MV-4-11 (cell line): ENCODE measurements at places on chromosomes 3 and 15.

- DNase-seq: no peak
Observed at GRCh38 chr3:114635878-114636277, 342.1 kb downstream of the TIGIT start.

- DNase-seq: peak; percentile 3
Observed at GRCh38 chr3:78887547-78888011, 880.2 kb downstream of the ROBO1 start.

GRCh38 chr3:131957511-131957910, 77.3 kb downstream of the CPNE4 start:
- no peak for DNase-seq

DNA sequence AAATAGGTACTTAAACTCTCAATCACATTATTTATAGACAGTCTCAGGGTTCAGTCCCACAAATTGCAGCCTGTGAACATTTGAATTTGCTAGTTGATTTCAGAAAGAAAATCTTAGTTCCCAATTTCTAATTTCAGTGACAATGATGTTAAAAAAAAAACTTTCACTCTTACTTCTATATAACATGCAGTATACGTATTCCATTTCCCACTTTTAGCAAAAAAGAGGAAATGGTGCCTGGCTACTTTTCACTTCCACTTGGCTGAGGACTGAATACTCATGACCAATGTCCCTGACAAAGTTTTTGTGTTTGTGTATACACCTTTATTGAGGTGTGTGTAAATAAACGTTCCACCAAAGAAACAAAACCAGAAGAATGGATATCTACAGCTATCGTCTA, 32.1 kb upstream of the XCR1 start:
- DNase-seq: peak; percentile 93

DNA sequence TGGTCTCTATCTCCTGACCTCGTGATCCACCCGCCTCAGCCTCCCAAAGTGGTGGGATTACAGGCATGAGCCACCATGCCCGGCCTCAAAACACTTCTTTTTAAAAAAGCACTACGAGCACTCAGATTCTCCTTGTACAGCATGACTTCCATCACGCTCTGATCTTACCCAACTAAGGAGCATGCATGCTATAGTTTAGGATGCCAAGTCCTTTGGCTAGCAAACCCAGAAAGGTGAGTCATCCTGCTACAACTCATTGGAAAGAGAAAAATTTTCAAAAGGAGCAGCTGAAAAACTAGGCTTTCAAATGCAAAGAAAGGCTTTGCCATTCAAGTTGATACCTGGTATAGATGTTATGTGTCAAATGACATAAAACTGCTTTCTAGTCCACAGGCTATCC, 70.3 kb upstream of the PRICKLE2 start:
- no peak for DNase-seq

- no peak for DNase-seq
Observed at GRCh38 chr3:194203482-194204041, 67.6 kb downstream of the HES1 start.

DNA sequence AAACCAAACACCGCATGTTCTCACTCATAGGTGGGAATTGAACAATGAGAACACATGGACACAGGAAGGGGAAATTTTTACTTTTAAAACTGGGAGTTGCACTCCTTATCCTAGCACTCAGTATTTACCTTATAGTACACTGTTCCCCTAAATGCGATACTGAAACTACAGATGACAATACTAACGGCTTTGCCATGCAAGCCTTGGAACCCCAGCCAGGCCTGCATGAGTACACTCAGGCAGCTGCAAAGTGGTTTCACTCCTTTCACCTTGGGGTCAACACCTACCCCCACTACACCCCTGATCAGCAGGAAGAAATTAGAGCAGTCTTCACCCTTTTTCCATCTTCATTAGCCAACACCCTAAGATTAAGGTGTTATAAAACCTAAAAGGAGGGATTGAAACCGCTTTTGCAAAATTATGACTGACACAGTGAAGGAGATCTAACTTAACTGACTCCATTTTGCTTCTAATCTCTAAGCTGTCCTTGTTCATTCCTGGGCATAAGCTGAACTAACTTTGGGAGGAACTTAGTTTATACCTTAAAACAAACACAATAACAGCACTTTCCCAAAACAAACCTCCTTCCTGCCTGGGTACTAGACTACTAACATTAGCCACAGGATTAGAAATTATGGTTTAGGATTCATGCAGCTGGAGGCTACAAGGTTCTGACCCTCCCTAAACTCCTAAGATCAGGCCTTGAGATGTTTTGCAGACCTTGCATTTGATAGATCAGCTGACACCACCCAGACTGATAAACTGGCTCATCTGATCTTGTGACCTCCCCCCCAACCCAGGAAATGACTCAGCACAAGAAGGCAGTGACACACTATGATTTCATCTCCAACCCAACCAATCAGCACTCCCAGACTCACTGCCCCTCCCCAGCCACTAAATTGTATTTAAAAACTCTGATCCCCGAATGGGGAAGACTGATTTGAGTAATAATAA, 452.1 kb upstream of the PPP2R3A start:
- DNase-seq: peak; percentile 20

GRCh38 chr3:23877329-23877980, 39.3 kb downstream of the NKIRAS1 start:
- peak; percentile 93 for DNase-seq

DNA sequence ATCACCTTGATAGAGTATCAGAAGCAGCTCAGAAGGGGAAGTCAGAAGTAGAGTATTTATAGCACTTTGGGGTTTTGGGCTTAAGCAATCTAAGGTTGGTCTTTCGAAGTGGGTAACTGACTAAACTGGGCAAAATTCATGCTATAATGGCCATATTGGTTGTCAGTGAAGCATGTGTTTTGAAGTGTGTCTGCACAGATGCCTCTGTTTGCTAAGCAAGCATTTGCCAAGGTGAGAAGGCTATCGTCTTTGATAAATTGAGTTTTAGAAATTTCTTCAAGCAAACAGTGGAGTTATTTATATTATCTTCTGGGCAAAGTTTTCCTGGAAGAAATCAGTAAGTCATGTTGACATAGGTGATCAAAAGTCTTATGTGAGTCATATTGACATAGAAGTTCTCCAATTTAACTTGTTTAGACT, 412.8 kb upstream of the TGFBR2 start:
- DNase-seq: peak; percentile 79

GRCh38 chr3:114518206-114518808, 224.5 kb downstream of the TIGIT start:
- no peak for DNase-seq

GRCh38 chr3:63933459-63933858, 21.3 kb upstream of the SCAANT1 start:
- peak; percentile 85 for DNase-seq

- DNase-seq: peak; percentile 36
Observed at GRCh38 chr15:26260517-26261133, 397.5 kb upstream of the ATP10A start.

- DNase-seq: no peak
Observed at GRCh38 chr15:60074181-60074885, 70.2 kb downstream of the FOXB1 start.

DNA sequence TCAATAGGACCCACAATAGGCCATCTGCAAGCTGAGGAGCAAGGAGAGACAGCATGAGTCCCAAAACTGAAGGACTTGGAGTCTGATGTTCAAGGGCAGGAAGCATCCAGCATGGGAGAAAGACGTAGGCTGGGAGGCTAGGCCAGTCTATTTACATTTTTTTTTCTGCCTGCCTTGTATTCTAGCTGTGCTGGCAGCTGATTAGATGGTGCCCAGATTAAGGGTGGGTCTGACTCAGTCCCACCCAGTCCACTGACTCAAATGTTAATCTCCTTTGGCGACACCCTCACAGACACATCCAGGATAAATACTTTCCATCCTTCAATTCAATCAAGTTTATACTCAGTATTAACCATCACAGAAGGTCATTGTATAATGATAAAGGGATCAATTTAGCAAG, 15.9 kb upstream of the PIAS1 start:
- no peak for DNase-seq

DNA sequence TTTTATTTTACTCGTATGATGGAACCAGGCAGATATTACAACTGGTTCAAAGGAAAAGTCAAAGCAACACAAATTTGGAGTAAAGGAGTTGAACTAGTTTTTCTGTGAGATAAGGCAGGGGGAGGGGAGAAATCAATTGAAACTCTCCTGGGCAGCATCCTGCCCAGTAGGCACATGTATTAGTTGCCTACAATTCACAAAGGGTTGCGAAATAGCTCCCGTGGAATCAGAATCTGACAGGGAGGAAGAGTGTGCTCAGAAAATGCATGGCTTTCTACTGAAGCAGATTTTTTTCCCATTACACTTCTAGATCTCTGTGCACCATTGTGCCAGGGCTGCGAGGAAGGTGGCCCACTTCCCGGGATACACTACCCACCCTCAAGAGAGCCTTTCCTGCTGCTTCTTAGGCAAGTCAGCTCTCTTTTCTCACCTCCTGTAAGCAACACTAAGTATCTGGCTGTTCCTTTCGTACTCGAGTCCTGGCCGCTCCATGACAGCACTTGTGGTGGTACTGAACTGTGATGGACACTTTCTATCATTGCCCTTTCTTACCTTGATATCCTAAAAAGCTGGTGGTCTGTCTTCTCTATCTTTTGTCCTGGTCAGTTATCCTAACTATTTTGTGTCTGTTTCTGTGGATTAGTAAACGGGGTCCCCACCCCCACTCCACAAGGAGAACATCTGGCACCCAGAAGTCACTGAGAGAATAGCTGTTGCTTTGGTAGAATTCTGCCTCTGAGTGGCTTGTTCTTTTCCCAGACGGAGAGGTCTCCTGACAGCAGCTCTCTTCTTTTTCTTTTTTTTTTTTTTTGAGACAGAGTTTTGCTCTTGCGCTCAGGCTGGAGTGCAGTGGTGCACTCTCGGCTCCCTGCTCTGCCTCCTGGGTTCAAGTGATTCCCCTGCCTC, 74.8 kb downstream of the RPL39L start:
- peak; percentile 65 for DNase-seq

- peak; percentile 24 for DNase-seq
Observed at GRCh38 chr3:188348435-188349244, 194.7 kb downstream of the LPP start.

DNA sequence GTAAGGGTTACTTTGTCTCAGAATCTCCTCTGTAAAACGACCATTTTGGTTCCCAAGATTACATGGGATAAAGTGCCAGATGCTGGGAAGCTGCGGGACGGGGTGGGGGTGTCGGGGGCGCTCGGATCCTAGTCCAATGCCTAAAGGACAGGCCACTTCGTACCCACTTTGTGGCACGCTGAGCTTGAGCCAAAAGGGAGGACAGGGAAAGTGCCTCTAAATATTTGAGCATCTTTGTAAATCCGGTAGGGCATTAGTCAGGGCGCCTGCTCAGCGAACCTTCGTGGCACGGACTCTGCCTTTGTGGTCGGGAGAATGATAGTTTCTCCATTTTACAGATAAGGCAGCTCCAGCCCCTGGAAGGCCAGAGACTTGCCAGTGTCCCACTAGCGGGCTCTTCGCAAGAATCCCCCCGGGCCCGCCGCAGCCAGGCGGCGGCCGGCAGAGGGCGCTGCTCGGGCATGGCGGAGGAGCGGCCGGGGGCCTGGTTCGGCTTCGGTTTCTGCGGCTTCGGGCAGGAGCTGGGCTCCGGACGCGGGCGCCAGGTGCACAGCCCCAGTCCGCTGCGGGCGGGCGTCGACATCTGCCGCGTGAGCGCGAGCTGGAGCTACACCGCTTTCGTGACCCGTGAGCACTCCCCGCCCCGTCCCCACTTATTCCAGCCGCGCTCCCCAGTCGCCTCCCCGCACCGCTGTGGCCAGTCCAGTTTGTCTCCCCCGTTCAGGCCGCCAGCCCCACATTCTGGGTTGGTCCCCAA, 1.8 kb downstream of the RCCD1 start:
- no peak for DNase-seq

- DNase-seq: peak; percentile 88
Observed at GRCh38 chr15:84595660-84596059, 5.1 kb upstream of the ZSCAN2 start.

GRCh38 chr3:168121184-168122017, 25.7 kb upstream of the GOLIM4 start:
- DNase-seq: peak; percentile 21

DNA sequence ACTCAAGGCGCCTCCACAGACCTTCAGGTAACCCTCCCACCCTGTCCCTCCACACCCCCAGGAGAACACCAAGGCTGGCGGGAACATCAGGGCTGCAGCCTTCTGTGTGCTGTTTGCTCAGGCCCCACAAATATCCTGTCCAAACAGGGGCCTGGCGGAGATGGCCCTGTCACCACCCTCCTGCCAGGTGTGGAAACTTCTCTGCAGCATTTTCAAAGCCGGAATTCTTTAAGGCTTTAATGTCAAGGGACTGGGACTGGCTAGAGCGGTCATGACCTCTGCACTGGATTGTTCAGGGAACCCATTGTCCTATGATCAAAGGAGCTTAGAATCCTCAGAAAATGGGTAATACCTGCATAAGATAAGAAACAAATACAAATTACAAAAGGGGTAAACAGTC, 46.6 kb downstream of the FBLN2 start:
- no peak for DNase-seq

- no peak for DNase-seq
Observed at GRCh38 chr15:42344763-42345162, 14.5 kb upstream of the CAPN3 start.

- no peak for DNase-seq
Observed at GRCh38 chr3:20558161-20558560, 372.2 kb upstream of the SGO1 start.

GRCh38 chr3:77303955-77304699, 264.2 kb downstream of the ROBO2 start:
- no peak for DNase-seq

- peak; percentile 9 for DNase-seq
Observed at GRCh38 chr15:89356634-89357298, 22.1 kb upstream of the POLG start.

GRCh38 chr3:112759681-112760080, 87.0 kb downstream of the CD200R1L start:
- no peak for DNase-seq

DNA sequence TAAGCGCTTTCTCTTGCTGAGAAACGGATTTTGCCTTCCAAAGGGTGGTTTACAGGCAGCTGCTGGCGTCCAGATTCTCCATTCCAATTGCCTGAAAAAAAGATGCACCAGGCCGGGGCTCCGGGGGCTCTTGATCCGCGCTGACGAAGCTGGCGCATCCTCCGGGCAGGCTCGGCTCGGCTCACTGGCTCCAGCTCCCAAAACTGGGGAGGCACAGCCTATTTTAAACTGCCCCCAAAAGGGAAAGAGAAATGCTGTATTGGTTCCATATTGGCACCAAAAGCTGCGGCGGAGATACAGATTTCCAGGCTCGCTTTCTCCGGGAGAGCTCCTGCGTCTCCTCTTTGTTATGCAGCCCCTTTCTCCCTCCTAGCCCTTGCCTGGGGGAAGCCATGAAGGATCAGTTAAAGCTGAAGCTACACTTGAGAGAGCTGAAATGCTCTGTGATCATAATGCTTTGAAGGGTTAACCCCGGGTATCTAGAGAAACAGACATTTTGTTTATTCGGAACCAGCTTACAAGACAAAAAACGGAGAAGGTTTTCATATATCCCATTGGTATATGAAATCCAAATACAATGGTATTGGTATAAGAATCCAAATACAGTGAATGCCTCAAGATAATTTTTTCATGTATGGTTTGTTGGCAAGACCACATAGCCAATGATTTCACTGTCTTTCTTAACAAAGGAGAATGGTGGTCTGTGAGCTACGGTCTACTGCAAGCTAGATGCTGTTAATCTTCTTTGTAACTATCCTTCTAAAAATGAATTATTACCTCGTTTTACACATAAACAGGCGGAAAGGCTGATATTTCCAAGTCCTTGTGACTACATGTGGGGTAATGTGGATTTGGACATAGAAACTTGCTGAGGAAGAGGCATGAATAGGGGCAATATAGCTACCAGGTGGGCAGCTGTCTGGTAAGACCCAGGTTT, 693 bp downstream of the CD200 start:
- DNase-seq: no peak

- no peak for DNase-seq
Observed at GRCh38 chr3:198017090-198017489, 57.1 kb downstream of the LMLN start.
